ENCODE measurements at places on chromosomes 16 and 17.
A peak's percentile ranks its signal among the peaks of the same experiment; 100 is the strongest.

GRCh38 chr16:67555795-67556212 lies 6.5 kb upstream of the CTCF start:
- peak; percentile 74 for DNase-seq

- DNase-seq, result no peak
Measured at GRCh38 chr17:30226878-30227277, 8.6 kb downstream of the SLC6A4 start.

GRCh38 chr16:25716186-25716585 lies 24.4 kb downstream of the HS3ST4 start:
- no peak for DNase-seq

GRCh38 chr16:4115209-4115948 lies 863 bp downstream of the ADCY9 start:
- DNase-seq, result peak; percentile 66

- no peak for DNase-seq
Measured at GRCh38 chr17:15742921-15743320, 10.8 kb downstream of the TBC1D26 start.

DNA sequence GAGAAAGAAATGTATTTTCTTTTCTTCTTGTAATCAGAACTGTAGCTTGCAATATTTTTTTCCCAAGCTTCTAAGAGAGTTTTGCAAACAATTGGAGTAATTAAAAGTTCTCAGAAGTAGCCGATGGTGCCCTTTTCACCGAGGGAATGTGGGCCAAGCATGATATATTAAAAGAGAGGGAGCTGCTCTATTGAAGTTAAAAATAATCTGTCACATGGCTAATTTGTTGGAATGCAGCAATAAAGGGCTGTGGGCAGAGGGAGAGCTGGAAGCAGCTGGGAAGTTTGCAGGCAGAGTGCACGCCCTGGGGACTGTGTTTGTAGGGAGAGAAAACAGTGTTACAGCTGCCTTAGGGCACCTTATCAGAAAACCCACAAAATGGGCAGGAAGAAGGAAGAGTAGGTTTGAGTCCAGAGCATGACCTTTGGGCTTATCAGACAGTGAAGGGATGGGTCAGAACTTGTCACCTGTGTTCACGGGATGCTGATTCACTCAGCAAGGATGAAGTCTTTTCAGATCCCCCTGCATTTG lies 18.5 kb upstream of the TERF2 start:
- DNase-seq, result peak; percentile 56

GRCh38 chr16:11073407-11073999 lies 129.1 kb downstream of the CLEC16A start:
- no peak for DNase-seq

DNA sequence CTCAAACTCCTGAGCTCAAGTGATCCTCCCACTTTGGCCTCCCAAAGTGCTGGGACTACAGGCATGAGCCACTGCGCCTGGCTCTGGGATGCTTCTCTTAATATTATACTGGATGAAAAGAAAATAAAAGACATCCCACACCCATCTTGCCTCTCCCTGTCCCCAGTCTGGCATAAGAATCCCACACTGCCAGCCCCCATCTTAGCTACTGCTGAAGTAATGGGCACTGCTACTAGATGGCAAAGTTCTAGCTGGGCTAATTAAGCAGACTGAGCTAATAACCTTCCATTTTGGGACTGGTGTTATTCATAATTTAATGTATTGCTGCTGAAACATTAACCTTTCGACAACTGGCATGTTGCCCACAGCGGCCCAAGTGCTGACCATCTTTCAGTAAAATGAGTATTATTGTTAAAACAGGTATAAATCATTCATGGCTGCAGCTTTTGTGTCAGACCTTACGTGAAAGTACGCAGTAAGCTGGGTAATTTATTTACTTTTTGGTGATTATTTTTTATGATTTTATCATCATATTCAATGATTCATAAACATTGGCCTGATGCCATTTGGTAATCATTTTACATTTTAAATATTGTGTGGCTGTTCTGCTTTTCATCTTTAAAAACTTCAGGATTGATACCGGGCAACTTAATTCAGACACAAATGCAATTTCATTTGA lies 47.4 kb upstream of the ZFHX3 start:
- no peak for DNase-seq

- DNase-seq, result no peak
Measured at GRCh38 chr16:77913738-77914253, 108.6 kb upstream of the CLEC3A start.

DNA sequence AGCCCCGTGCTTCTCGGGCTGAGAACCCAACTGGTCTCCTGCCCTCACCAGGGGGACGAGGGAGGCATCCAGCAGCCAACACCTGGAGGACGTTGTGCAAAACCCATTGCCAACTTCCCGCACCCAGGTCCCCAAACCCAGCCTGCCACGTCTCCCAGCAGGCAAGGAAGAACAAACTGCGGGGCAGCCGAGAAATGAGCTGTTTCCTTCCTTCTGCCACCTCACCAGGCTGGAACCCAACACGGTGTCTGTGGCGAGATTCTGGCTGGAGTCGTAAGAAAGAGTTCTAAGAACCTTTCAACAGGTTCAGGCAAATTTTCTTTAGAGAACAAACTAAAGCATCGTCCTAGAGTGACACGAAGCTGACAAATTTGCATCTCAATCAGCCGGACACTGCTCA lies 3.6 kb downstream of the SLC43A2 start:
- DNase-seq, result no peak

DNA sequence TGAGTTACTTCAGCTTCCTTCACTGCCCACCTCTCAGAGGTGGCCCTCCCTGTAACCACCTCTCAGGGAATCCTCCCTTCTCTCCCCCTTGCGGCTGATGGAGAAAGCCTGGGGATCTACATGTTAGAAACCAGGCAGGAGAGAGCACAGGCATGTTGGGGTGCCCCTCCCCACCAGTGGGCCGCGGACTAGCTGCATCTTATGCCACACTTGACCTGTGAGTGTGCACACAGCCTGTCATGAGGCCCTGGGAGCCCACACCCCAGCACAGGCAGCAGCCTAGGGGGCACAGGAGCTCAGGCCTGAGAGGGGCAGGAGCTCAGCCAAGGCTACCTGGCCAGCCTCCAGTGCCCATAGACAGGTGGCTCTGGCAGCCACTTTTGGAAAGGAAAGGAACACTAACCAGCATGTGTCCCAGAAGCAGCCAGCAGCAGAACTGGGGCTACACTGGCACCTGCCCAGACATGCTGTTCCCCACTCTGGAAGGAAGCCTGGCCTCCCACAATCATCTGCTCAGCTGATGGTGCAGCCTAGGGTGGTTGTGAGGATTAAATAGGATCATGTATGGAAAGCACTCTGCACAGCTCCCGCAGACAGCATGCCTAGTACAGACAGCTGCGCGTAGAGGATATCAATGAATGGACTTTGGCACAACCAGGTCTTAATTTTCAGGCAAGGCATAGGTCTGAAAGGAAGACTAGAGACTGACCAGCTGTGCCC lies 60.5 kb downstream of the TMEM132E start:
- no peak for DNase-seq

DNA sequence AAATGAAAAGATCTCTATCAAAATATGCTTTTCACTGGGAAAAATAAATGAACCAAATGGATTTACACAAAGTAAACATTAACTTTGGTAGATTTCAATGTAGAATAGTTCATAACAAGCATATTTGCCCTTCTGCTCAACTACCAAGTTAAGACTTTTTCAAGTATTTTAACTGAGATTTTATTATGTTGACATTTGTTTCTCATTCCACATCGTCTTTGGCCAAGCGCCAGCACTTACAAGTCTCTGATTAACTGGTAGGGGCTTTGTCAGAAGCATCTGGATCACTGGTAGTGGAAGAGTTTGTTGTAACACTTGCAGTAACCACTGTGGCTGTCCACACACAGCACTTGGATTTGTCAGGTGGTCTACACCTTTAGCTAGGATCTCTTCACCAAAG lies 22.9 kb downstream of the SLFN12L start:
- peak; percentile 13 for DNase-seq

DNA sequence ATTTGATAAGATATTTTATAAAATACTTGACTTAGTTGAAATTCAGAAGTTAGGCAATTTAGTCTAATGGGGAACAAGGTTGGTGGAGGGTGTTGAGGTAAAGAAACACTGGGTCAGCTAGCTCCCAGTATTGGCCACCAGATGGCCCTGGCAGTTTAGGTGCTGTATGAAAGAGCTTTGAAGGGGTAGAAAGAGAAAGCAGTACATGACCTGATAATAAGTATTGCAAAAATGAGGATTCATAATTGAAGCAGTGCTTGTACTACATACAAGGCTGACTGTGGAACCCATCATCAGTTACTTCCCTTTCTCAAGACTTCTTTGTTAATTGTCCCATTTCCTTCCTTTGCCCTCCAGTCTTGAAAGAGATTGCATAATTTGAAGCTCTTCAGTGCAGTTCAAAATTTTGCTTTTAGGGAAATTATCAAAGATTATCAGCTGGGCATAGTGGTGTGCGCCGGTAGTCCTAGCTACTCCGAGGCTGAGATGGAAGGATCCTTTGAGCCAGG lies 29.4 kb downstream of the TANC2 start:
- DNase-seq, result peak; percentile 38

DNA sequence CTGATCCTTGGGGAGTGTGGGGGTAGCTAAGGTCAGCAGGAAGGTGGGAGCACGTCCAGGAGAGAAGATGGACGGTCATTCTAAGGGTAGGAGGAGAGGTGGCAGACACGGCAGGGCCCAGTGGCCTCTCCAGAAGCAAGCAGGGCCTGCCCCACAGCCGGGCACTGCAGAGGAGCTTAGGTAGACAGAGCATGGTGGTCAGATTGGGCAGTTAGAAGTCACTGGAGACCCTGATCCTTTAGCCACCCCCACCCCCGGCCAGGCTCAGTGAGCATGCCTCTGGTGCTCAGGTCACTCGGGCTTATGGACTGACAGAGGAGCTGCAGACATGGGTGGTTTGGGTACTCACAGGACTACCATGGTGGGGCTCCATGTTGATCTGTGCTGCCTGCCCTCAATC lies 26.3 kb downstream of the NLRP1 start:
- DNase-seq, result no peak

DNA sequence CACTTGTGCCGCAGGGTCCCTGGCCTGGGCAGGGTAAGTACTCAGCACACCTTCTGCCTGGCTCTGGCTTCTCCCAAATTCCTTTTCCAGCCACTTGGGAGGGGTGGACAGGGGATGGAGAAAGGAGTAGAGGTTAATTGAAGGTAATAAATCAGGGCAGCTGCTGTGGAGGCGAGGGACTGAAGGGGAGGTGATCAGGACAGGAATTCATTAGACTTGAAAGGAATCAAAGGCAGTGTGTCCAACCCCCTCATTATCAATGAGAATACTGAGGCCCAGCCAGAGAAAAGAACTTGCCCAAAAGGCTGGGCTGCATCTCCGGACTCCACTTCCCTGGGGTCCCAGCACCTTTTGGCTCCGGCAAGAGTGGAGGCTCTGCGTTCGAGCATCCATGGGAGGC lies 2.4 kb downstream of the SOST start:
- no peak for DNase-seq

DNA sequence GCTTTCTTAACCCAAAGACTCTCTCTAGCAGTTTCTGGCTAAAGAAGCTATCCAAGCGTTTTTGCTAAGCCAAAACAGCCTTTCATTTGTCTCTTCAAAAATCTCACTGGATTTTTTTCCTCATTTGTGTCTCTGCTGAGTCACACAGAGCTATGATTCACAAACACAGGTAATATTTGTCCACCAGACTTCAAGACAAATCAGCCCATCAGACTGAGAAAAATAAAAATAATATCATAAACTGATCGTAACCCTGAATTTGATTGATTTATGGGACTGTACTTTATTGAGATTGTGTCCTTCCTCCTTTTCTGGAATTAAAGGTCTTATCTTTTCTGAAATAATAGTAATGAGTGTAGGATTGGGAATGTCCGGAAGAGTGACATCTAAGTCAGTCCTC lies 25.8 kb downstream of the TRIM16 start:
- no peak for DNase-seq

DNA sequence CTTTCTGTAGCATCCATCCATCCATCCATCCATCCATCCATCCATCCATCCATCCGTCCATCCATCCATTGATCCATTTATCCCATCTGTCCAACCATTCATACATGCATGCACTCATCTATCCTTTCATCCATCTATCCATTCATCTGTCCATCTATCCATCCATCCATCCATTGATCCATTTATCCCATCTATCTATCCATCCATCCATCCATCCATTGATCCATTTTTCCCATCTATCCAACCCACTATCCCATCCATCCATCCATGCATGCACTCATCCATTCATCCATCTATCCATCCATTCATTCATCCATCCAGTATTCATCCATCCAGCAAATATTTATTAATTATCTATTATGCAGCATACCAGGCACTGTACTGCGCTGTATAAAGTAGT lies 34.8 kb downstream of the IRX5 start:
- no peak for DNase-seq

- DNase-seq, result peak; percentile 14
Measured at GRCh38 chr17:10875430-10875851, 37.6 kb upstream of the PIRT start.

- no peak for DNase-seq
Measured at GRCh38 chr16:7653746-7654461, 321.3 kb downstream of the RBFOX1 start.

GRCh38 chr17:1267471-1267943 lies 2.7 kb upstream of the BHLHA9 start:
- DNase-seq, result no peak

- DNase-seq, result no peak
Measured at GRCh38 chr16:5025171-5025632, 8.5 kb downstream of the NAGPA start.

- DNase-seq, result no peak
Measured at GRCh38 chr17:62648251-62648955, 20.9 kb downstream of the MRC2 start.

DNA sequence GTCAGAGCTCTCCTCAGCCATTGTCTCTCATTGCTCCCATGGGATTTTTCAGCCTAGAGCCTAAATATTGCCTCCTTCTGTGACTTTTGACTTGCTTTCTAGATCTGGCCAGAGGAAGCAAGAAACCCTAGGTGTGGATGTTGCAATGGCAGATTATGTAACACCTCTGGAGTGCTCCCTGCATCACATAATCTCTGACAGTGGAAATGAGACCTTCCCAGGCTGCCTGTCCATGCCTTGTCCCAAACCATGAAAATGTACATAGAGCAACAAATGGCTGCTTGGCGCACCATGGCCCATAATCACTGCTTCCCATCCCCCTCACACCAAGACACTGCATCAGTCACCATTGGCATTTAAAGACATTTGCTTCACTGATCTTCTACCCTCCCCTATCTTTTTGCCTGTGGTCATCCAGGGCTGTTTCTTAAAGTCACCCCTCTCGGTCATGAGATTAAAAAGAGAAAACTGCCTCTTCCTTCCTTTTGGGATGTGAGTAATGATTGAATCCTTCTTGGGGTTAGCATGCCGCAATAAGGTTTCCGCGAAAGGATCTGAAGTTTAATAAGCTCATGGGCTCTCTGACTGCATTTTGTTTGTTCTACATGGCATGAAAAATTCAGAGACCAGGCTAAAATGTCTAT lies 34.2 kb upstream of the CCL2 start:
- DNase-seq, result no peak

DNA sequence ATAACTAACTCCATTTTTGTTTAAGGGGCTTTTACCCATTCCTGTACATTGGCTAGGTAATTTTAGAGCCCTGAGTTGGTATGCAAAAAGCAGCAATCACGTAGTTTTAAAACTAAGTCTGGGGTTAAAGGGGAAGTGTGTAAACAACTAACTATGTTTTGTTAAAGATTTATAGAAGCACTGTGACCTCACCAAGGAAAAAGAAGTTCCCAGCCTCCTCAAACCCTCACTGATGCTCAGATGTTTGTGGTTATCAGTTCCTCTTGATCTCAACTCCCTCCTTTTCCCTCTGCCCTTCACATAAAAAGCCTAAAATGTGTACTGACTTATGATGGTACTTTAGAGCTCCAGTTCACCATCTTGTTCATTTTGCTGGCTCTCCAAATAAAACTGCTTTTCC lies 119.9 kb upstream of the IRX6 start:
- DNase-seq, result no peak

Measured in fibroblast of skin of right quadriceps (primary cell).